ENCODE measurements at places on chromosomes 5 and 9.

- H3K4me1 ChIP-seq: peaks cover 91% of the 10 kb centered on the region
- peak overlapping the region; percentile 20 for H3K4me3 ChIP-seq
- H3K27me3 ChIP-seq: no peaks in the 10 kb centered on the region
- no peak for DNase-seq
- H3K27ac ChIP-seq: peak overlapping the region; percentile 86
Observed at GRCh38 chr5:139473565-139473964, 2.8 kb downstream of the SMIM33 start.

GRCh38 chr9:95627802-95628201 is 111.0 kb upstream of the PTCH1 start:
- H3K27ac ChIP-seq: no peak overlapping the region
- peak overlapping the region; percentile 43 for H3K4me3 ChIP-seq
- H3K27me3 ChIP-seq: peaks cover 1% of the 10 kb centered on the region
- H3K4me1 ChIP-seq: peaks cover 18% of the 10 kb centered on the region
- DNase-seq: no peak
- H3K36me3 ChIP-seq: no peaks in the 10 kb centered on the region

DNA sequence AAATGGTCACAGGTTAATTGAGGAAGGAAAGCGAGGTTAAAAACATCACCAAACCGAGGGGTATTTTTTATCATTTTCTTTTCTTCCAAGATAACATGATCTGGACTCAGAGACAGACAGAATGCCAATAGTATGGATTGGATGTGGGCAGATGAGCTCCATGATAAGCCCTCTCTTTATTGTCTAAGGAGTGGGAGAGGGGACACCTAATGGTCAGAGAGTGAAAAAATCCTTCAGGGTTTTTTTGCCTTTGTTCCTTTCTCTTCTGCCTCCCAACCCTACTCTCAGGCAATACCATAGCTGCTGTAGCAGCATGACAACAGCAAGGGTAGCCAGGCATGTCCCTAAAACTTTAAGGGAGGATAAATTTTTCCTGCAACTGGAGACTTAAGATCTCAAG is 94.7 kb downstream of the DIRAS2 start:
- no peak overlapping the region for H3K4me3 ChIP-seq
- H3K4me1 ChIP-seq: no peaks in the 10 kb centered on the region
- peaks cover 6% of the 10 kb centered on the region for H3K27me3 ChIP-seq
- no peak for DNase-seq

- H3K27ac ChIP-seq: peak overlapping the region; percentile 90
- no peak for DNase-seq
- H3K27me3 ChIP-seq: no peaks in the 10 kb centered on the region
- H3K36me3 ChIP-seq: no peaks in the 10 kb centered on the region
- H3K4me3 ChIP-seq: peak overlapping the region; percentile 85
- H3K4me1 ChIP-seq: peaks cover 68% of the 10 kb centered on the region
Observed at GRCh38 chr9:93133681-93134014, 403 bp downstream of the NINJ1 start.

- DNase-seq: peak; percentile 70
- peaks cover 29% of the 10 kb centered on the region for H3K4me1 ChIP-seq
- H3K27ac ChIP-seq: peak overlapping the region; percentile 92
- no peaks in the 10 kb centered on the region for H3K27me3 ChIP-seq
- peak overlapping the region; percentile 91 for H3K4me3 ChIP-seq
- H3K36me3 ChIP-seq: peaks cover 32% of the 10 kb centered on the region
Observed at GRCh38 chr9:131277910-131278701, 1.8 kb upstream of the FAM78A start.

DNA sequence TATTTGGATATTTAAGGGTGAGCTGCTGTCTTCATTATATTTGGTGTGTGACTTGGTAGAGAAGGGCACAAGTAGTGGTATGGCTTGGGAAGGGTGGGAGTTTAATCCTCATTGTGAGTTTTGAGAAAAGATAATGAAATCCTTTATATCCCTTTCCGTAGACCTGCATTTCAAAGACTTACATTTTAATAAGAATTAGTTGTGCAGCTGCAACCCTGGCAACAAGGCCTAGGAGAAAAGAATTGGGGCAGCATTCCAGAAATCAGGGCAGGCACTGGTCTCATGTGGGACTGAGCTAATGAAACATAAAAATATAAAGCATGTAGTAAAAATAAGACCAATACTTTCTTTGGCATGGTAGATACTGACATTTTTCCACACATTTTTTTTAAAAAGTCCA is 60.5 kb downstream of the CDC42SE2 start:
- H3K4me1 ChIP-seq: peaks cover 88% of the 10 kb centered on the region
- peak overlapping the region; percentile 71 for H3K27ac ChIP-seq
- H3K4me3 ChIP-seq: peak overlapping the region; percentile 48
- H3K27me3 ChIP-seq: no peaks in the 10 kb centered on the region
- DNase-seq: no peak

DNA sequence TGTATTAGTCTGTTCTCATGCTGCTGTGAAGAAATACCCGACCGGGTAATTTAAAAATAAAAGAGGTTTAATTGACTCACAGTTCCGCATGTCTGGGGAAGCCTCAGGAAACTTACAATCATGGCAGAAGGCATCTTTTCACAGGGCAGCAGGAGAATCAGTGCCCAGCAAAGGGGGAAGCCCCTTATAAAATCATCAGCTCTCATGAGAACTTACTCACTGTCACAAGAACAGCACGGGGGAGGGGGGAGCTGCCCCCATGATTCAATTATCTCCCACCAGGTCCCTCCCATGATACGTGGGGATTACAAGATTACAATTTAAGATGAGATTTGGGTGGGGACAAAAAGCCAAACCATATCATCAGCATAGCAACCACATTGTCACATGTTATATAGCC is 102.5 kb downstream of the GPBP1 start:
- H3K36me3 ChIP-seq: no peaks in the 10 kb centered on the region
- peaks cover 15% of the 10 kb centered on the region for H3K27me3 ChIP-seq
- DNase-seq: no peak
- H3K27ac ChIP-seq: no peak overlapping the region
- H3K4me1 ChIP-seq: no peaks in the 10 kb centered on the region

DNA sequence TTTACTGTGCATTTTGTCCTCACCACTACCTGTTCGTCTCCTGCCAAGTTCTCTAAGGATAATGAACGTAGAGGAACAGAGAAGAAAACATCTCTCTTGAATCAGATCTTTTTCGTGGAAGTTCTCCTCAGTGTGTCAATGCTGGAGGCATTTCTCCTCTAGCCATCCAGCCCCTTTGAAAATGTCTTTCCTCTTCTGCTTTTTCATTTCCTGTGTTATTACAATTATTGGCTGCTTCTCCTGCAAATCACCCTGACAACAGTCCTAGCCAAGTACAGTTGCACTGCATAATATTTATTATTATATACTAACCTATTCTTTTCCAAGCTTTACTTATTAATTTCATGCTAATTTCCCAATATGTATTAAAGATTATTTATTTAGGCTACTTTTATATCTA is 61.8 kb upstream of the TRPM3 start:
- DNase-seq: no peak
- no peak overlapping the region for H3K27ac ChIP-seq
- H3K27me3 ChIP-seq: peaks cover 4% of the 10 kb centered on the region
- H3K4me3 ChIP-seq: no peak overlapping the region
- no peaks in the 10 kb centered on the region for H3K36me3 ChIP-seq

DNA sequence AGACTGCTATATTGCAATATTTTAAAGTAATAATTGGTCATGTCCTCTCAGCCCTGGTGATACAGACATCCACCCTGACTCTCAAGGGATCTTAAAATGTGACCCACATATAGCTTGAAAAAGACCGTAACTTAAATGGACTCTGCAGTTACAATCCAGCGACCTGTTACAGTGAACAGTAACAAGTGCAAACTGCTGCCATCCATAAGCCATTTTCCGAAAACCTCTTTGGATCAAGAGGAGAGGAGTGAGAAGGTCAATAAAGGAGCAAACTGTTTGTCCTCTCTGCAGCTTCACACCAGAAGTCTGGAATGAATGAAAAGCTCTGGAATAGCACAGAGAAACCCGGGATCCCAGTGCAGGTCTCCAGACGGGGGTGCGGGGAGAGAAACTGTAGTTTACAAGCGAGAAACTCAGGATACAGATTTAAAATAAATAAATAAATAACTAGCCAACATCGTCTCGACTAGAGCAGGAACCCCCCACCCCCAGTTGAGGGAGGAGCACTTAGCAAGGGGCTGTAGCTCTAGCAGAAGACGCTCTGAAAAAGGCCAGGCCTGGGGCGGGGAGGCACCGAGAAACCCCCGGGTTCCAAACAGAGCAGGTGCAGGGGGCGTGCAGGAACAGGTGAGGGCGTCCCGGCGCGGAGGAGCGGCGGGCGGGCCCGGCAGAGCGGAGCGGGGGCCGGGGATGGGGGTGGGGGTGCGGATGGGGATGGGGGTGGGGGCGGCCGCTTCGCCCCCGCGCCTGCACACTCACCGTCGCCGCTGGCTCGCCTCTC is 572 bp downstream of the ZDHHC21 start:
- peaks cover 20% of the 10 kb centered on the region for H3K36me3 ChIP-seq
- H3K4me1 ChIP-seq: peaks cover 14% of the 10 kb centered on the region
- DNase-seq: no peak
- H3K4me3 ChIP-seq: peak overlapping the region; percentile 93

DNA sequence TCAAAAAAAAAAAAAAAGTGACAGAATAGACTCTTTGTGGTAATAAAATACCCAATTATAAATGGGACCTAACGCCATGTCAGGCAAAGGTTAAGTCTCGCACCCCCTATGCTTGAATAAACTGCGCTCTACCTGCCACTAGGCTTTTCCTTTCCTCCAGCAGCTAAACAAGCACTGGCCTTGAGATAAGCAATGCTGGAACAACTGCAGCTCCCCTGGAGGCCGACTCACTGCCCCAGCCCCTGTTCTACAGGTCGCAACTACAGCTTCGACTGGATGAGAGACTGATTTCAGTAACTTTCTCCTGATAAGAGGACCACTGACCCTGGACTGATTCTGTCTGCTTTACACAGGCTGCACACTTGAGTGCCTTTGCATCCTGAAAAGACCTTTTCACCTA is 210.2 kb downstream of the HSPA4 start:
- no peak overlapping the region for H3K4me3 ChIP-seq
- no peak overlapping the region for H3K27ac ChIP-seq
- DNase-seq: no peak
- H3K27me3 ChIP-seq: no peaks in the 10 kb centered on the region
- H3K36me3 ChIP-seq: no peaks in the 10 kb centered on the region
- peaks cover 36% of the 10 kb centered on the region for H3K4me1 ChIP-seq

GRCh38 chr9:137762414-137763061 is 115.0 kb upstream of the CACNA1B start:
- no peak for DNase-seq
- H3K4me1 ChIP-seq: peaks cover 49% of the 10 kb centered on the region
- peaks cover 35% of the 10 kb centered on the region for H3K36me3 ChIP-seq
- no peak overlapping the region for H3K27ac ChIP-seq
- no peaks in the 10 kb centered on the region for H3K27me3 ChIP-seq

DNA sequence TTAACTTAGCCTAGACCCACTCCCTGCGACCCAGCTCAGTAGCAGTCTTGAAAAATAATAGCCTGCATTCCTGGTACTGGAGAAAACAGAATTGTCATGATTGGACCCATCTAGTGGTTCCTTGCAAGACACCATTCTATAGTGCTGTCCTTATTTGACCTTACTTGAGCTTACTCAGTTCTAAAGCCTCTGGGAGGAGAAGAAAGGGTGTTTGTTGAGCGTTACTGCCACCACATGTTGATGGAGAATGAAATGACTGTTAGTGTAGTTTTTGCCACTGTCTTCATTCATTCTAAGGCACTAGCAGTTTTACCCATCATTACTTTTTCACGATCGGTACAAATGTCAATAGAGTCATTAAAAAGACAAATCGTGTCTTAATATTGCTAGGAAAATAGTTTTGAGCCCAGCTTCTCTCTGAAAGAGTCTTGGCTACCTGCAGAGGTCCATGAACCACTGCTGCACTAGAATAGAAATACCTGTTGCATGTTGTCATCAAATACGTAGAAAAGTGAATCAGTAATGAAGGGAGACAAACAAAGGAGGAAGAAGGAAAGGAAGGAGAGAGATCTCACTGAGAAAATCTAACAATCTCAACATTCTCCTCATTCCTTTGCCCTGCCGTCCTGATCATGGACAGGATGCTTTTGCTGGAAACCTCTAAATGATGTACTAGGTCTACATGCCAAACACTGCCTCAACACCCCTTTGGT is 96.0 kb downstream of the LIX1 start:
- H3K36me3 ChIP-seq: no peaks in the 10 kb centered on the region
- H3K4me3 ChIP-seq: no peak overlapping the region
- no peak overlapping the region for H3K27ac ChIP-seq
- H3K27me3 ChIP-seq: peaks cover 8% of the 10 kb centered on the region
- H3K4me1 ChIP-seq: no peaks in the 10 kb centered on the region
- DNase-seq: no peak

- H3K4me3 ChIP-seq: no peak overlapping the region
- H3K4me1 ChIP-seq: peaks cover 1% of the 10 kb centered on the region
- H3K27me3 ChIP-seq: peaks cover 5% of the 10 kb centered on the region
- no peak for DNase-seq
- no peaks in the 10 kb centered on the region for H3K36me3 ChIP-seq
Observed at GRCh38 chr5:175724314-175725275, 66.7 kb downstream of the HRH2 start.

DNA sequence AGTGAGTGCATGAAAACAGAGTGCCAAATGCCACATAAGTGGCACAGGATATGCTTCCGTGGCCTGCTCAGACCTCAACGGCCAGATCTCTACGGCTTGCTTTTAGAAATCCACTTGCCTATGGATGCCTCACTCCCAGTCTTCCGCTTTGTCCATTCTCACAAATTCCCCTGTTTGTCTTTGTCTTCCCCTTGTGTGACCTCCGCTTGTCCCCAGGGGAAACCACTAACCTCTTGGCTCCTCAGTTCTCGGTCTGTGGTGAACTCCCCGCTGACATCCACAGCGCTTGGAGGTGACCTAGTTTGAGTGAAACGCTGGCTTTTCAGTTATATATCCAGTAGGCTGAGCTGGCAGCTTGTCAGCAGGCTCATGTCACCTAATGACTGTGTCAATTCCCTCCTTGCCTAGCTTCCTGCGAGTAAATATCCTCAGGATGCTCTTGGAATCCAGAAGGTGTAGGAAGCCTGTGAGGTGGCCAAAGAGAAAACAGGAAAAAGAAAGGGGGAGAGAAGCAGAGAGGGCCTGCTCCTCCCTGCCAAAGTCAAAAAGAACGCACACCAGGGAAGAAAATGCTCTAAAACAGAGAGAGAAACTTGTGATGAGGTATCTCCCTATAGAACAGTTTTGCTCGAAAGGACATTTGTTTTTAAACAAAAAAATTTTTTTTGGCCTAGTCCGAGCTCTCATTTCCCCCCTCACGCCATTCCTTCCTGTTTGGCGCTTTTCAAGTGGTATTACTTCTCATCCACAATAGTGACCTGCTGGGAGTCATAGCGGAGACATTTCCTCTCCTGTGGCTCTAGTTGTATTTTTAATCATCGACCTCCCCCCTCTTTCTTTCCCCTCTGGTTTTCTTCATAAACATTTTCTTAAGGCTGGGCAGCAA is 101.6 kb upstream of the SPRY4 start:
- H3K27ac ChIP-seq: no peak overlapping the region
- DNase-seq: no peak
- no peak overlapping the region for H3K4me3 ChIP-seq
- H3K36me3 ChIP-seq: peaks cover 12% of the 10 kb centered on the region
- no peaks in the 10 kb centered on the region for H3K27me3 ChIP-seq
- peaks cover 28% of the 10 kb centered on the region for H3K4me1 ChIP-seq

All from naive thymus-derived CD8-positive, alpha-beta T cell (primary cell).